ENCODE measurements at places on chromosomes 5 and 9. TPM values are rescaled to one million over a fixed set of nuclear protein-coding genes. Genes with fewer than 3 reads are reported as not detected.
A peak's percentile ranks its signal among the peaks of the same experiment; 100 is the strongest.

Gene PALM2AKAP2
- total RNA-seq, result not detected

DNA sequence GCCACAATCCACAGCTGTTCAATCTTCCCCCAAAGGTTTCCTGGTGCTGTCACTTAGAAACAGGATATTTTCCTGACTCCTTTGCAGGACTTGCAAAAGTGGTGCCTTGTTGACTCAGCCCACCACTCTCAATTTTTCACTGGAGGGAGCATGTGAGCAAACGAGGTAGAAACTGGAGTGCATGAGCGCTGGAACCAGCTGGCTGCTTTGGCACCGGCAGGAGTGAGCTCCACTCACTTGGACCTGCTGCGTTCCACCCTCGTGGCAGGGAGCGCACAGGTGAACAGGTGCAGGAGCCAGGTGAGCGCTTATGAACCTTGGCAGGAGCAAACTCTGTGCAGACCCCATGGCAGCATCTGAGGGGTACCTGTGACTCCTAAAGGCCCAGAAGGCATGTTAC lies 364.1 kb upstream of the RORB start:
- no peaks in the 10 kb centered on the region for H3K27me3 ChIP-seq
- no peak overlapping the region for H3K4me3 ChIP-seq
- H3K36me3 ChIP-seq, result no peaks in the 10 kb centered on the region
- no peaks in the 10 kb centered on the region for H3K4me1 ChIP-seq
- no peak for DNase-seq

- no peaks in the 10 kb centered on the region for H3K4me1 ChIP-seq
- no peaks in the 10 kb centered on the region for H3K36me3 ChIP-seq
- H3K27me3 ChIP-seq, result no peaks in the 10 kb centered on the region
- H3K4me3 ChIP-seq, result no peak overlapping the region
- no peak overlapping the region for H3K27ac ChIP-seq
These were observed 278.1 kb upstream of the CDH18 start for GRCh38 chr5:20266066-20266465.

DNA sequence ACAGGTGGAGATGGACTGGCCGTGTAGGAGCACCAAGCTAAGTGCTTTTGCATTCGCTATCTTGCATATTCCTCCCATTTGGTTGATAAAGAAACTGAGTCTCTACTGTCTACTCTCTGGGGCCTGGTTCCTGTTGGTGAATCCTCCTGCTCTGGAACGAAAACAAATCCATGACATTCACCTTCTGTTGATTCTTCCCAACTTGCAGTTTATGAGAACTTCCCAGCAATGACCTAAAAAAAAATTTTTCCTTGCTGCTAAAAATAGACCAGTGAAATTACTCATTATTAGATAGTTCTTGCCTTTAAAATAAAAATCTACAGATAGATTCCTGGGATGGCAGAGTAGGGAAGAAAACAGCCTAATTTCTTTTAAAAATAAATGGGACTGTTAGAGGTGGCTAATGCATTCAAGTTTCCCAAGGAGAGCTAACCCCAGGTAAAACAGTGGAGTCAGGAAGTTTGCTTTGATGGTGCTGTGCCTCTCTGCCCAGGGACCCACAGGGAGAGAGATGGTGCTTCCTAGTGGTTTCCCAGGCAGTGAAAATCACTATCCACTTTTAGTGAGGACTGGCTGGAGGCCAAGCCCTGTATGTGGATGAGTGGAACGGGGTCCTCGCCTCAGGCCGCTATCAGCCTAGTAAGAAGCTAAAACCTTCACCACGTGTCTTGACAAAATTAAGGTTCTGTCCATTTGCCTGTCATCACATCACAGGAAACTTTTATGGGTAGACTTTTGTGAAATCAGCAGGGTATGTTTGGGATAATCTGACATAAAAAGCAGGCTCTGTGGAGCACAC lies 68.4 kb upstream of the NR3C1 start:
- H3K36me3 ChIP-seq, result no peaks in the 10 kb centered on the region
- no peak overlapping the region for H3K4me3 ChIP-seq
- H3K27ac ChIP-seq, result no peak overlapping the region
- DNase-seq, result no peak
- H3K4me1 ChIP-seq, result no peaks in the 10 kb centered on the region
- H3K27me3 ChIP-seq, result no peaks in the 10 kb centered on the region

GRCh38 chr5:156912869-156913268 lies 50.2 kb downstream of the TIMD4 start:
- no peaks in the 10 kb centered on the region for H3K27me3 ChIP-seq
- no peak for DNase-seq
- H3K4me3 ChIP-seq, result no peak overlapping the region
- H3K36me3 ChIP-seq, result peaks cover 45% of the 10 kb centered on the region
- H3K27ac ChIP-seq, result peak overlapping the region; percentile 97

Gene PCDHAC1
- not detected for total RNA-seq

- H3K4me3 ChIP-seq, result no peak overlapping the region
- peaks cover 2% of the 10 kb centered on the region for H3K4me1 ChIP-seq
- H3K36me3 ChIP-seq, result peaks cover 11% of the 10 kb centered on the region
- no peaks in the 10 kb centered on the region for H3K27me3 ChIP-seq
- no peak overlapping the region for H3K27ac ChIP-seq
- DNase-seq, result no peak
These were observed 42.0 kb downstream of the ACO1 start for GRCh38 chr9:32426278-32426939.

GRCh38 chr5:178368274-178368673 lies 135.7 kb upstream of the PHYKPL start:
- no peaks in the 10 kb centered on the region for H3K27me3 ChIP-seq
- H3K27ac ChIP-seq, result no peak overlapping the region
- no peaks in the 10 kb centered on the region for H3K36me3 ChIP-seq

Gene FLT4
- total RNA-seq, result 2.8 TPM

Gene PRSS3
- not detected for total RNA-seq

- H3K27ac ChIP-seq, result no peak overlapping the region
- H3K4me1 ChIP-seq, result no peaks in the 10 kb centered on the region
- H3K4me3 ChIP-seq, result no peak overlapping the region
- no peak for DNase-seq
- H3K36me3 ChIP-seq, result no peaks in the 10 kb centered on the region
These were observed 28.3 kb upstream of the NEURL1B start for GRCh38 chr5:172612771-172613170.

DNA sequence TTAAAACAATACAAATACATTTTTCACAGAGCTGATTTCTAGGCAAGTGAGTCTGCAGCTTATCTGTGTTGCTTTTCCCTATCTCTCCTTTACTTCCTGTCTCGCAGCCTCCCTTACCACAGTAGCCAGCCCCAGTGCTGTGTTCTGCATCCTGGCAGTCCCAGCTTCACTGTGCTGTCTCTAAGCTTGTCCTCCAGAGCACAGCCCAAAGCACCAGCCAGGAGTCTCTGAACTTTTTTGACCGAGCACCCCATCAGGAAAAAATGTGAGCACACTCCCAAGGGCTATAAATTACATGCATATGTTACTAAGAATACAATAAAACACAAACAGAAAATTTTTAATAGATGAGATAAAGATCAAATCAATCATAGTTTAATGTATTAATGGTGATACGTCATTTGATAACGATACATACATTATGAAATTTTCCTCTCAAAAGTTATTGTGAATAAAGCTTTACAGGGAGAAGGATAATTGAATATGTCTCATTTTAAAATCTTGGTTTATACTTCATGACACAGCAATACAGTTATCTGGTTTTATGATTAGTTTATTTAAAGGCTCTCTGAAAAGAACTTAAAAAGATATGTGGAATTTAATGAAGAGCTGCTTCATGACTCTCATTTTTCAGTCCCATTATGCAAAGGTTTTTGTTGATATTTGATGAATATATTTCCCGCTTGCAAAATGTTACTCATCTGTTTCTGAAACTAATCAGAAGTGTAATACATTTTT lies 7.3 kb upstream of the RHOBTB3 start:
- no peak for DNase-seq
- no peaks in the 10 kb centered on the region for H3K36me3 ChIP-seq
- H3K27ac ChIP-seq, result no peak overlapping the region

DNA sequence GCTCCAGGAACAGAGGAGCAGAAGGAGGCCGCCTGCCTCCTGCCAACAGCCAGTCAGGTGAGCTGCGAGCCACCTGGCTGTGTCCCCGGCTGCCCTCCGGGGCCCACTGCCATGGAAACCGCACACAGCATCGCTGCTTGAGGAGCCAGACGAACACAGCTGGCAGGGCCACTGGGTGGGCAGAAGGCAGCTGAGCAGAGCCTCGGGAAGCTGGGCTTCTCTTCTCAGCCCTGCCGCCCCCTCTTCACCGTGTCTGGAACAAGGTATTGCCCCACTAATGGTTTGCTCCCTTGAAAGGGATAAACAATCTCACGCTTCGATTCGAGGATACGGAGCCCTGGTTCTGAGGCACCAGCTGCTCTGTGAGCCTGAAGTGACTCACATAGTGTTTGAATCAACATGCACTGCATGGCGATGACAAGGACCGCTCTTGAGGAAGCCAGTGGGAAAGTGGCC lies 63.7 kb upstream of the RUFY1 start:
- no peaks in the 10 kb centered on the region for H3K4me1 ChIP-seq
- no peaks in the 10 kb centered on the region for H3K36me3 ChIP-seq
- H3K27me3 ChIP-seq, result peaks cover 3% of the 10 kb centered on the region
- no peak overlapping the region for H3K4me3 ChIP-seq
- H3K27ac ChIP-seq, result no peak overlapping the region

- no peak overlapping the region for H3K27ac ChIP-seq
- H3K36me3 ChIP-seq, result peaks cover 4% of the 10 kb centered on the region
- H3K27me3 ChIP-seq, result no peaks in the 10 kb centered on the region
- DNase-seq, result peak; percentile 61
- H3K4me3 ChIP-seq, result no peak overlapping the region
- peaks cover 19% of the 10 kb centered on the region for H3K4me1 ChIP-seq
These were observed 35.4 kb downstream of the UBE2R2 start for GRCh38 chr9:33852216-33852826.

Gene ZNF883
- total RNA-seq, result 0.44 TPM

DNA sequence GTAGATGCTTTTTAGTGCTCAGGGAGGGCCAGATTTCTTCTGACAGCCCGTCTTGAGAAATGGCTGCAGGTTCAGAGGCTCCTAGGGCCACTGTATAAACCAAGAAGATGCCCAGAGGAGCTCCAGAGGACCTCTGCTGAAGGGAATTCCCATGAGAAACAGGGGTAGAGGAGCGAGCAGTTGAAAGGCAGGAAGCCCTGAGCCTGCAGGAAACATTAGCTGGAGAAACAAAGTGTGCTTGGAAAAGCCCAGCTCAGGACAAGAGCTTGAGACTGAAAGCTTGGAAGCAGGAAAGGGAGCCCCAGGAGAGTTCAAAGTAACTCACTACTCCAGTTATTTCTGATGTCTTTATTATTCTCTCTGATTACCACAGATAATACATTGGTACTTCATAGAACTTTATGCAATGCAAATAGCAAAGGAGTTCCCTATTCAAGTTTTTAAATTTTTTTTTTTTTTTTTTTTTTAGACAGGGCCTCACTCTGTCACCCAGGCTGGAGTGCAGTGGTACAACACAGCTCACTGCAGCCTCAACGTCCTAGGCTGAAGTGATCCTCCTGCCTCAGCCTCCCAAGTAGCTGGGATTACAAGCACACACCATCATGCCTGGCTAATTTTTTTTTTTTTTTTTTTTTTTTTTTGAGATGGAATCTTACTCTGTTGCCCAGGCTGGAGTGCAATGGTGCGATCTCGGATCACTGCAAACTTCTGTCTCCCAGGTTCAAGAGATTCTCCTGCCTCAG lies 16.5 kb downstream of the HBEGF start:
- H3K4me3 ChIP-seq, result no peak overlapping the region
- peaks cover under 1% of the 10 kb centered on the region for H3K4me1 ChIP-seq
- peaks cover 20% of the 10 kb centered on the region for H3K36me3 ChIP-seq

- H3K4me1 ChIP-seq, result peaks cover 3% of the 10 kb centered on the region
- no peak overlapping the region for H3K27ac ChIP-seq
- H3K36me3 ChIP-seq, result peaks cover 5% of the 10 kb centered on the region
These were observed 58.0 kb downstream of the ZNF510 start for GRCh38 chr9:96719921-96720320.

DNA sequence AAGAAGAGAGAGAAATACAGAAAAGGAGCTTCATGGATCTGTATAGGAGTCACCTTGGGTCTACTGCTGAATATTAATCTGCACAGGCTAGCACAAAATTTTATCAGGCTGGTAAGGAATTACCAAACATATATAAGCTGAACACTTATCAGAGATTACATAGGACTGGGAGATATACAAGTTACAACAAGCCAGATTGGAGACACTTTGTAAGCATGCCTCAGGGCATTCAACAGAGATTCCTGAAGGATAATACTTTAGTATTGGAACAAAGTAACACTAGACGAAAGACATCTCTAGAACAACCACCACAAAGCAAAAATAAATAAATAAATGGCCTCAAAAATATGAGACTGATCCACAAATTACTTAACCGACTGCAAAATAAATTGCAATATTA lies 197.8 kb downstream of the ANXA1 start:
- no peak overlapping the region for H3K27ac ChIP-seq
- H3K4me3 ChIP-seq, result no peak overlapping the region
- no peaks in the 10 kb centered on the region for H3K27me3 ChIP-seq
- no peaks in the 10 kb centered on the region for H3K4me1 ChIP-seq
- H3K36me3 ChIP-seq, result no peaks in the 10 kb centered on the region

DNA sequence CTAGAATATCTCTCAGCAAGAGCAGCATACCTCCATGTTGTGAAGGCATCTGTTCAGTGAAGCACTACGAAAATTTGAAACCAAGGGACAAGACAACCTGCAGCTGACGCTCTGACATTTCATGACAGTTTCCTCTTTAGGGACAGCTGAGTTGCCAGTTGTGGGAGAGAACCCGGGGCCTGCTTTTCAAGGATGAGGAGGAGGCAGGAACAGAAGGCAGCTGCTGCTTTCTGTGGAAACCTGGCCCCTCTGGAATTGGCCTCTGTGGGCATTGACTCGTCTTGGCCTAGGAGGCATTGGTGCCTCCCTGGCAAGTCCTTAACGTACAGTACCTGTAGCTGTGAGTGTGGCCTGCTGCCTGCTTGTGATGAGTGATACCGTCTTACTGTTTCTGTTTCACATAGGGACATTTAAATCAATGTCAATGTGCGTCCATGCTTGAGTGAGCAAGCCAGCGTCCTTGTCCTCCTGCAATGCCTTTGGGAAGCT lies 21.6 kb downstream of the SLC46A2 start:
- no peak overlapping the region for H3K4me3 ChIP-seq
- DNase-seq, result no peak
- H3K27me3 ChIP-seq, result no peaks in the 10 kb centered on the region
- H3K4me1 ChIP-seq, result peaks cover 3% of the 10 kb centered on the region
- no peaks in the 10 kb centered on the region for H3K36me3 ChIP-seq
- no peak overlapping the region for H3K27ac ChIP-seq

DNA sequence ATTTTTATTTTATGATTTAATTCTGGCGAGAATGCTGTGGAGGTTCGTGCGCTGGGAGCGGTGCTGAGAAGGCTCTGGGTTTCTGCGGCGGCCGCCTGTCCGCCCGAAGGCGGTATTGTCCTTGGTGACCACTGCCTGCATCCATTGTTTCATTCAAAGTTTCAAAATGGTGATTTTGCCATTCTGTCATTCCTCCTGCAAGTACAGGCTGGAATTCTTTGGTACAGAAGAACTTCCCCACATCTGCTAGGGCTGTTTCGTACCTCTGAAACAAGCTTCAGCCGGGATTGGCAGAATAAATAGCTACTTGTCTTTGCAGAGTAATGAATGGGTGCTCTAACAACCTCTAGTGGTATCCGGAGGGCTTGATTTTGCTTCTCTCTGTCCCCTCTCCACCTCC lies 112.6 kb upstream of the CACNA1B start:
- no peaks in the 10 kb centered on the region for H3K27me3 ChIP-seq
- H3K36me3 ChIP-seq, result peaks cover 56% of the 10 kb centered on the region
- DNase-seq, result no peak
- H3K4me3 ChIP-seq, result no peak overlapping the region
- H3K4me1 ChIP-seq, result peaks cover 14% of the 10 kb centered on the region

- H3K27ac ChIP-seq, result no peak overlapping the region
- no peak overlapping the region for H3K4me3 ChIP-seq
- H3K4me1 ChIP-seq, result peaks cover 33% of the 10 kb centered on the region
These were observed 7.9 kb downstream of the TMEM167A start for GRCh38 chr5:83069096-83069799.

GRCh38 chr5:93452255-93452654 lies 128.8 kb downstream of the NR2F1-AS1 start:
- H3K36me3 ChIP-seq, result no peaks in the 10 kb centered on the region
- no peaks in the 10 kb centered on the region for H3K27me3 ChIP-seq
- DNase-seq, result no peak

Data from activated CD8-positive, alpha-beta memory T cell treated with anti-CD3 and anti-CD28 coated beads, Interleukin-2, amount 10 ng/mL, durations not matched to agents 7 days and 5 days (primary cell).